ENCODE measurements at places on chromosomes 16 and 17. TPM values are rescaled to one million over a fixed set of nuclear protein-coding genes. Genes with fewer than 3 reads are reported as not detected.

DNA sequence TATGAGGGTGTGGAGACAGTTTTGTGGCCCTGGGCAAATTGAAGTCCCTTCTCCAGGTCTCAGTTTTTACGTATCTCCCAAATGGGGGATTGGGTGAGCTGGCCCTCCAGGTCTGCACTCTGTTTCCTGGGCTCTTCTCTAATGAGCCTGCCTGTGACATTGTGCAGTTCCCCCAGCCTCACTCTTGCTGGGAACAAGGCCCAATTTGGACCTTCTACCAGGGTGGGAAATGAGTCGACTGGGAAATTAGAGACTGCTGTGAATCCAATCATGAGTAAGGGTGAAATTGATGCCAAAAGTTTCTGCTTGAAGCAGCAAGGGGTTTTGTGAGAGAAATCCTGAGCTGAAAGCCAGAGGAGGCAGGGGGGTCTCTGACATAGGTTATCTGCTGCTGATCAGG, 71.5 kb upstream of the KSR1 start:
- H3K36me3 ChIP-seq, result no peaks in the 10 kb centered on the region
- H3K27me3 ChIP-seq, result no peaks in the 10 kb centered on the region
- H3K27ac ChIP-seq, result no peak overlapping the region
- peaks cover 25% of the 10 kb centered on the region for H3K4me1 ChIP-seq
- no peak for DNase-seq

- peaks cover 53% of the 10 kb centered on the region for H3K36me3 ChIP-seq
- peaks cover 8% of the 10 kb centered on the region for H3K4me1 ChIP-seq
- DNase-seq, result no peak
- H3K27me3 ChIP-seq, result no peaks in the 10 kb centered on the region
- no peak overlapping the region for H3K4me3 ChIP-seq
- H3K27ac ChIP-seq, result no peak overlapping the region
Measured at GRCh38 chr17:18327093-18327492, 12.0 kb downstream of the SMCR8 start.

The MATCAP1 gene
- polyA plus RNA-seq, result 8.5 TPM

DNA sequence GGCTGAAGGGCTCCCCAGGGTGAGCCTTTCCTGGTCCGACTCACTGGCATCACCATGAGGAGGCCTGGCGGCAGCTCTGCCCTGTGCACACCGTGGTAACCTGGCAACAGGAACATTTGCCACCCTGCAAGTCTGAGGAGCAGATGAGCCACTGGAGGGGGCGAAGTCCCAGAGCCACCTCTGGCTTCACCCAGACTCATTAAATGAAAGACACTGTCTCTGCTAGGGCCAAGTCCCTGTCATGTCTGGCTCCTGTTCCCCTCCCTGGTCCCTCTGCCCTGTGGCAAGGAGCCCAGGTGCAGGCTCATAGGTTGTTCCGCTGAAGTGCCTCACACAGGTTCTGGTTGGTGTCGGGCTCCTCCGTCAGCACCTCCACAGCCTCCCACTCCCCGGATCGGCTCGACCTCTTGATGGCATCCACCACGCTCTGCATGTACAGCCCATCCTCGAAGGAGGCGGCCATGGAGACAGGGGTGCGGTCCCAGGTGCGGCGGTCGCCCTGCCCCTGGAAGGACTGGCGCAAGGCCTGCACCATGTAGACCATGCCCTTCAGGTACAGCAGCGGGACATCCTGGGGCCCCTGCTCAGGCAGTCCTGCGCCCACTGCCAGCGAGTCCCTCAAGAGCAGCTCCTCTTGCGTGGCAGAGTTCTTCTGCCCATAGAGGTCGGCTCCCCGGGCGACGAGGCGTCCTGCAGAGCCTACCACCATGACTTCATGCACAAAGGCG, 8.4 kb downstream of the C16orf86 start:
- peaks cover 17% of the 10 kb centered on the region for H3K36me3 ChIP-seq
- H3K27me3 ChIP-seq, result no peaks in the 10 kb centered on the region
- DNase-seq, result no peak

- H3K4me3 ChIP-seq, result no peak overlapping the region
- H3K27me3 ChIP-seq, result no peaks in the 10 kb centered on the region
- no peak overlapping the region for H3K27ac ChIP-seq
- H3K4me1 ChIP-seq, result no peaks in the 10 kb centered on the region
Measured at GRCh38 chr16:26413780-26414179, 652.9 kb upstream of the C16orf82 start.

GRCh38 chr17:10518271-10519037, at the start of gene MYH1:
TSS of gene MYH1 (minus strand) at chr17:10518542. CDS start at chr17:10516642, 1,900 bp downstream.
- no peaks in the 10 kb centered on the region for H3K36me3 ChIP-seq
- no peaks in the 10 kb centered on the region for H3K27me3 ChIP-seq
- DNase-seq, result no peak
- no peak within 1 kb of the TSS for H3K4me3 ChIP-seq
- H3K4me1 ChIP-seq, result no peaks in the 10 kb centered on the region

Data from stomach (tissue), 19 donors.